T-helper 2 cell treated with Interferon-gamma antibody and Interleukin-4, amounts not matched to agents 5 μg/mL and 100 μg/mL, for 36 hours (primary cell): ENCODE measurements at places on chromosomes 5 and 9.

- peak; percentile 27 for DNase-seq
Observed at GRCh38 chr5:178461004-178461730, 129.0 kb downstream of the COL23A1 start.

- DNase-seq: no peak
Observed at GRCh38 chr9:4638968-4639367, 23.1 kb upstream of the PLPP6 start.

GRCh38 chr5:69206528-69207190 lies 17.3 kb downstream of the CENPH start:
- DNase-seq: no peak

DNA sequence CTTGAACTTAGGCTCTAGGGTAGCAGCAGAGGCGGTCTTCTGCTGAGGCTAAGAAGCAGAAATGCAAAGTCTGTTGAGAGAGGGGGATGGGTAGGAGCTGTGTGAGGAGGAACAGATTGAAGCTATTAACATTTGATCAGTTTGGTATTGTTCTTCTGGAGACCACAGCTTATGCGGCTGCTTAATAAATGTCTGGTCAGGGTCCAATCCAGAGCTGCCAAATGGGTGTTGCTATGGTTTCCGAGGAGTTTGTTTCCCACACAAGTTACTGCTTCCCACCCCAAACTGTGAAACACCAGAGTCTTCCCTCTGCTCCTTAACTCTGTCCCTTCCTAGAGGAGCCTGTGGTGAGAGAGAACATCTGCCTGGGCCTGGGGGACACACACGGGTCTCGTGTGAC lies 142.2 kb upstream of the KLF4 start:
- DNase-seq: no peak

DNA sequence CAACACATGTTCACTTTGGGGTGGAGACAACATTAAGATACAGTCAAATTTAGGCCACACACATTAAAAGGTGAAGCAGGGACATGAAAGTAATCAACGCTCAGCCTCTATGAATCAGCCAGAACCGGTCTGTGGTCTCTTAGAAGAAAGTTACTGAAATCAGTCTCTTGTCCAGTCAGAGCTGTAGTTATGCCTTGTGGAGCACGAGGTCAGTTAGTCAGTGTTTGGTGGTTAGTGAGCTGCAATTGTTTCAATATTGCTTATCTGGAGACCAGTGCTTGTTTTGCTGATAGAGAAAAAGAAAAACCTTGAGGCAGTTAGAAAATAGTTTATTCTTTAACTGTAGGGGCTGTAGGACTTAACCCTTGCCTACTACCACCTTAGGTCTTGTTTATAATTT lies 157.8 kb upstream of the RASEF start:
- DNase-seq: peak; percentile 55

GRCh38 chr9:116193636-116194035 lies 40.0 kb downstream of the PAPPA start:
- DNase-seq: no peak

DNA sequence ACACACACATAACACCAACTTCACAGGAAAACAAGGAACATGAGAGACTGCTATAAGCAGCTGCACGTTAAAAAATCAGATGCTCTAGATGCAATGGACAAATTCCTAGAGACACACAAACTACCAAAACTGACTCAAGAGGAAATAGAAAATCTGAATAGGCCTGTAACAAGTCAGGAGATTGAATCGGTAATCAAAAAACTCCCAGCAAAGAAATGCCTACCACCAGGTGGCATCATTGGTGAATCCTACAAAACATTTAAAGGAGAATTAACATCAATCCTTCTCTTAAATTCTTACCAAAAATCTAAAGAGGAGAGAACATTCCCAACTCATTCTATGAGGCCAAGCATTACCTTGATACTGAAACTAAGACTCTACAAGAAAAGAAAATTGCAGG lies 54.9 kb downstream of the NDST1 start:
- DNase-seq: no peak

DNA sequence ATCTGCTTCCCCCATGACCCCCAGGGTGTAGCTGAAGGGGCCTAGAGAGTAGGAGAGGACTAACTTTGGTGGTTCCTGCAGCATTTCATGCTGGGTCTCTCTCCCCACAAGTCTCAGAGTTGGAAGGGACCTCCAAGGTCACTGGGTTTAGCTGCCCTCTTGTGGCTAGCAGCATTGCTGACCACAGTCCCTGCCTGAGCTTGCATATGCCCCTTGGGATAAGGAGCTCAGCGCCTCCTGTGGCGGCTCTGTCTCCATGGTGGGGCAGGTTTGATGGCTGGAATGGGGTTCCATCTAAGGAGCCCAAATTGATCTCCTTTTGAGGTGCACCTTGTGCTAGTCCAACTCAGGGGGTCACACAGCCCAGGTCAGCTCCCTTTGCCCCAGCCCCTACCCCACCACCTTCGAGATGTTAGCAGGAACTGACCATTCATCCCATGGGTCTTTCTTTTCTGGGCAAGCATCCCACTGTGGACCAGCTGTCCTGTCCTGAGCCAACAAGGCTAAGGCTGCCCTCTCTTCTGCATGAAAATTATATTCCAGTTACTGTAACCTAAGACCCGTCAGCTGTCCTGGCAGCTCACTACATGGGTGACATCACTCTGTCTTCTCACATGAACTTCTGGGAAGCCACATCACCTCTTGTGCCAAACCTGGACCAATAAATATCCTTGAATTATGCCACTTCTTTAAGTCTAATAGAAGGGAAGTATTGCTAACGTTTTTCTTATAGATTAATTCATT lies 196.2 kb downstream of the HSPA4 start:
- no peak for DNase-seq

GRCh38 chr9:69645488-69645887 lies 26.7 kb downstream of the APBA1 start:
- no peak for DNase-seq

DNA sequence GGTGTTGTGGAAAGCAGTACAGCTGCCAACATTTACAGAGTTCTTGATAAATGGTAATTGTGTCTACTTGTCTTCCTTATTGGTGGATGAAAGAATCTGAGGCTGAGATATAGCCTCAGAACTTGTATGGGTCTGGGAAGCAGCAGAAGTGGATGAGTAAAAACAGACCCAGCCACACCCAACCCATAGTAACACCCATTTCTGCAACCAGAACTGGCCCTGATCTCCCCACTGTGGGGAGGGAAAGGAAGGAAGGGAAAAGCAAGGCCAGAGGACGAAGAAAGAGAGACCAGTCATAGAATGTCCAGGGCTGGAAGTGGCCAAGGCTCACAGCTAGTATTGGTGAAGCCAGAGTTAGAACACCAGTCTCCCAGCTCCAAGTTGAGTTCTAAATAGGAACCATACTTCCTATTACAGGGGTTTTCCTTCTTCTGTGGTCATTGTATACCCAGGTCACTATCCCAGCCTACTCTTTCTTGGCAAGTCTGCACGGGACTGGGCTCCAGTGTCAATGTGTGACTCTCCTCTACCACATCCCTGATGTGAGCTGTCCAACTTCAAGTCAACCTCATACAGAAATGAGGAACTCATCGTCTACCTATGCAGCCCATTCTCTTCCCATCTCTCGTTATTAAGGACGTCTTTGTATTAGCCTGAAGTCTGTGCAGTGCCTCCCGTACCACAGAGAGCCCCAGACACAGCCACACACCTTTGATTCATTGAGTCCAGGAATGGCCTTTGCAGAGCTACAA lies 35.9 kb downstream of the ITK start:
- no peak for DNase-seq

GRCh38 chr5:158154226-158155005 lies 295.5 kb upstream of the CLINT1 start:
- DNase-seq: no peak

DNA sequence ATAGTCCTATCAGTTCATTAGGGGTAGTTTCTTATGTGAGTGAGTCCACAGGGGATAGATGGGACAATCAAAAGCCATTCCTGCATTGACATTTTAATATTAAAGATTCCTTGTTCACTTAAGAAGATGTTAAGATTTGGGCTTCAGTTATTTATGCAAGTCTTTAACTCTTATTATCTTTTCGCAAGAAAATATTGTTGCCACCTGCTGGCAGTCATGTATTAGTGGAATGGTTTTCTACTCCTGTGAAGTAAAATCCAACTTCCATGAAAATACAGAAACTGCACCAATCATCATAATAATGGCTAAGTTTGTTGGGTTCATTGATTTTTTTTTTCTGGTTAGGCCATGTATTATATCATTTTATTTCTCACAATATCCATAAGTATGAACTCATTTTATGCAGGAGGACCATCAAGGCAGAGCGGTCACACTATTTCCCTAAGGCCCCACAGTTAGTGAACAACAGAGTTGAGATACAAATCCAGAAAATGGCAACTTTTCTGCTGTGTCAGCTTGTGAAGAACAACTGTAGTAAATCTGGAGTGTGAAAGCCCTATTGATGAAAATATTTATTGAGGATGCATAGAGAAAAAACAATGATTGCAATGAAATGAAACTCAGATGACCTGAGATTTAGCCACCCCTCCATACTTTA lies 88.5 kb upstream of the TXNDC8 start:
- no peak for DNase-seq

DNA sequence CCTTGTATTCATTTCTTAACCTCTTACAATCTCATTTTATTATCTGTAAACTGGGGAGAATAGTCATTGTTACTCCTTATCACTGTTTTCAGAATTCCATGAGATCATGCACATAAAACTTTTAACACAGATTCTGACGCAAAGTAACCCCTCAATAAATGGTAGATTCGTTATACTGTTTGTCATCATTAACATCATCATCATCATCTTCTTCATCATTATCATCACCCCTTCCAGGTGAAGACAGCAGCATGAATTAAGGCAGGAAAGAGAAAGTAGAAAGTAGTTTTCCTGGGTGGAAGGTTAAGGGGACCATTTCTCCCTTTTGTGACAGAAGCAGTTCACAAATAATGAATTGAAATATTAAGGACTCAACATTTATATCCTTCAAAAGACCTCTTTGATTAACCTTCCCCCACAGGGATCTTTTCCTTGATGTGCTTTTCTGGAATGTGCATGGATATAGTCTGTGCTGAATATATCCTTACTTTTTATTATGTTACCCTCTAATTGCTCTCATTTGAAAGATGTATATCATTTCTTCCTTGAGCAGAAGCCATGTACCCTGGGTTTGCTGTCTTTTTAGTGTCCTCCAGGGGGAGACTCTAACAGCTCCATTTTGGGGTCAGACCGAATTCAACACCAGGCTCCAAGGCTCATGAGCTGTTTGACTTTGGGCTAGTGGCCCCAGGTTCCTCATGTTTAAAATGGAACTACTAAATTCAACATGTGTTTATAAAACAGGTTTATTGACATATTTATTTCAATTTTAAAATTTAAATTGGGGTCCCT lies 1029.9 kb upstream of the WWC1 start:
- DNase-seq: no peak

DNA sequence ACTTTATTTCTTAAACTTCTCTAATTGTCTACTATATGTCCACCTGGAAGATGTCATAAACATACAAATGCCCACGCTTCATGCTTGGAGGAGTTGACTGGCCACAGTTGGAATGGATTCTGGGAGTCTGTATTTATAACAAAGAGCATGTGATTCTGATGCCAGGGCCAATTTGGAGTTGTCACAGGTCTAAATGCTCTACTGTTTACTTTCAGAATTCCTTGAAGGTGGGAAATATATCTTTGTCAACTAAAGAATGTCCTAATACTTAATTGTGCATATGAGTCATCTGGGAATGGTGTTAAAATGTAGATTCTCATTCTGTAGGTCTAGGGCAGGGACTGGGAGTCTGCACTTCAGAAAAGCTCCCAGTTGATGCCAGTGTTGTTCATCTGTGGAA lies 196.1 kb downstream of the ANXA1 start:
- no peak for DNase-seq

- no peak for DNase-seq
Observed at GRCh38 chr9:137302449-137303150, 529 bp upstream of the NRARP start.

DNA sequence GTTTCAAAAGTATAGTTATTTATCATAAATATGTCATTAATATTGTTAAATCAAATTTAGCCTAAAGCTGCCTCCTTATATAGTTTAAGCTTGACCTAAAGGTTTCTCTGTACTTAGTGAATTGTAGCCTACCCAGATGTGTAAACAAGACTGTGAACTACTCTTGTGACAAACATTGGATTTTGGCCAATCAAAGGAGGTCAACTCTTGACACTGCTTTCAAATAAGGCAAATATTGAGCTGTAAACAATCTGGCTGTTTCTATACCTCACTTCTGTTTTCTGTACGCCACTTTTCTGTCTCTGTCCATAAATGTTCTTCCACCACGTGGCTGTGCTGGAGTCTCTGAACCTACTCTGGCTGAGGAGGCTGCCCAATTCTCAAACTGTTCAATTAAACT lies 51.2 kb downstream of the FXN start:
- DNase-seq: no peak

DNA sequence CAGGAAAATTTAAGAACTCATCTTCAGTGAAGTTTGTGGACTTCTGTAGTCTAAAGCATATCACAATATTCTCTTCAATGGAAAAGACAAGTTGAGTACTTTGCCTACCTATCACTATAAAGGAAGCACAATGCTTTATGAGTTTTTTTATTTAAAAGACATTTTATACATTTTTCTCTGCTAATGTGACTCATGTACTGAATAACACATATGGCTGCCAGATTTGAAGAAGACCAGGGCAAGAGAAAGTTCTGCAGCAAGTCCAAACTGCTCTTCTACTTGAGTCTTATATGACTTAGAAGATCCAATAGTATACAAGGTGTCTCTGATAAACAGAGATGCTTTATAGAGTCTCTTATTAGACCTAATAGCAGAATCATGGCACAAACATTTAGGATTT lies 978.4 kb downstream of the TLE4 start:
- DNase-seq: no peak

DNA sequence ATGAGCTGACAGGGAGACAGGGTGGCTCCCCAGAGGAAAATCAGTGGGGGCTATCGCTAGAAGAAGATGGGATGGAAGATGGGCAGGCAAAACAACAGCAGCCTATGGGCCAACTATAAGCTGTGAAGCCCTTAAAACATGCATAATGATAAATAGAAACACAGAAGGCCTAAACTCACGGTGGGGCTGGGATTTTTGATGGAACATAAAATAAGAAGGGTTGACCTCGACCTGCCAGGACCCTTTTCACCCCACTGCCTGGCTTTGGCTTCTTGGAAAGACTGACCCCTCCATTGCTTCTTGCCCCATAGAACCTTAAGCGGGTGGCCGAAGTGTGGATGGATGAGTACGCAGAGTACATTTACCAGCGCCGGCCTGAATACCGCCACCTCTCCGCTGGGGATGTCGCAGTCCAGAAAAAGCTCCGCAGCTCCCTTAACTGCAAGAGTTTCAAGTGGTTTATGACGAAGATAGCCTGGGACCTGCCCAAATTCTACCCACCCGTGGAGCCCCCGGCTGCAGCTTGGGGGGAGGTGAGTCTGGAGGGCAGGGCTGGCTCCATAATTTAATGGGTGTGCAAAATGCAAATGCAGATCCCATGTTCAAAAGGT lies 36.5 kb upstream of the SAP30L start:
- no peak for DNase-seq

DNA sequence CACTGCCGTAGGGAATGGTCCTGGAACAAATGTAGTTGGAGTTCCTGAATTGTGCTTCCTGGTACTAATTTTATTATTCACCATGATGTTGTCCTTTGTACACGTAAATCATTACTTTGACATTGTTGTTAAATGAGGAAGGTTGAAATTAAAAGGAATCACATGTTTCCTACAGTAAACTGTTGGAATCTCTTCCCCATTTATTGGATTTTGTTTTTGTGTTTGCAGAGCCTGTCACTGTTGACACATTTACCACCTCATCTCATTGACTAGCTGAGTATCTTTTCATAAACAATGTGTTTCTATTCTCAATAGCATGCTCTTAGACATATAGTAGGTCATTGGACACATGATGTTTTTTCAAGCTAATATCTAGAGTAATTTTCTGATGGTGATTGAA lies 1012.5 kb downstream of the NR2F1-AS1 start:
- no peak for DNase-seq
